ENCODE measurements at places on chromosomes 5 and 9.
A peak's percentile ranks its signal among the peaks of the same experiment; 100 is the strongest.

- no peak for DNase-seq
Observed at GRCh38 chr5:97478483-97478882, 295.4 kb upstream of the RIOK2 start.

GRCh38 chr9:79007701-79008483 is 563.9 kb upstream of the TLE4 start:
- DNase-seq = no peak

DNA sequence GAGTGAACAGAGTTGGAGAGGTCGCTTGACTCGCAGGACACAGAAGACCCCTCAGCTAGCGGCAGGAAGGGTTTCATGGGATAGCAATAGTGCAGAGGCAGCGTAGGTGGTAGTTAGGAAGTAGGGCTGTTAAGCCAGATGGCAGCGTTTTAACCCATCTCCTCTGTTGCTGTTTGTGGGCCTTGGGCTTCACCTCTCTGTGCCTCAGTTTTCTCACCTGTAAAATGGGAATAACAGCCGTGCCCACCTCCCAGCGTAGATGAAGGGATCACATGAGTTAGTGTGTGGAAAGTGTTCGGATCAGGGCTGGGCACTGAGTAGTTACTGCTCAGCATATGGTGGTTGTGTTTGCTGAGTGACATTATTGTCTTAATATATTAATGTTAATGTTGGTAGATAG is 1.9 kb downstream of the ZNF354B start:
- no peak for DNase-seq

DNA sequence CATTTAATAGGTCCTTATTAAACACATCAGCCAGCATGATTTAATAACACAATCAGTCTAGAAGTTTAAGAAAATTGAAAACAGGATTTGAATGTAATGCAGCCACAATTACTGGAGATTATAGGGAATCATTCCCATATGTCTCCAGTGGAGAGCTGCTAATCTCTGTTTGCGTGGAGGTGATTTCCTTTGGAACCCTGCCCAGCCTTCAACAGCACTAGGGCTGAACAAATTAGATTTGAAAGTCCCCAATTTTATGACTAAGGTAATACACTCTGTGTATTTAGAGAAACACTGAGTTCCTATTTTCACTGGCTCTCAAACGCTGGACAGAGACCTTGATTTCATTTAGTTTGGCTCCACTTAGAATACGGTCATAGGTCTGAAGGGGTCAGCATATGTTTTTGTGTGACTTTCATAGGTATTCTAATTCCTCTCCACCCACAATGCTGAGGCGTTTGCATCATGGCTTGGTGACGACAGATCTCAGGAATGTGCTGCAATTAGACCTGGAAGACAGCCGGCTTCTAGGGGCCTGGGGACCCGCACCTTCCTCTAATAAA is 508.3 kb downstream of the EBF1 start:
- peak; percentile 34 for DNase-seq

GRCh38 chr9:20314981-20315380 is 307.3 kb downstream of the MLLT3 start:
- DNase-seq = no peak

- no peak for DNase-seq
Observed at GRCh38 chr5:161085056-161085455, 233.0 kb upstream of the ATP10B start.

GRCh38 chr9:92657296-92658094 is 12.4 kb downstream of the IPPK start:
- DNase-seq = no peak

DNA sequence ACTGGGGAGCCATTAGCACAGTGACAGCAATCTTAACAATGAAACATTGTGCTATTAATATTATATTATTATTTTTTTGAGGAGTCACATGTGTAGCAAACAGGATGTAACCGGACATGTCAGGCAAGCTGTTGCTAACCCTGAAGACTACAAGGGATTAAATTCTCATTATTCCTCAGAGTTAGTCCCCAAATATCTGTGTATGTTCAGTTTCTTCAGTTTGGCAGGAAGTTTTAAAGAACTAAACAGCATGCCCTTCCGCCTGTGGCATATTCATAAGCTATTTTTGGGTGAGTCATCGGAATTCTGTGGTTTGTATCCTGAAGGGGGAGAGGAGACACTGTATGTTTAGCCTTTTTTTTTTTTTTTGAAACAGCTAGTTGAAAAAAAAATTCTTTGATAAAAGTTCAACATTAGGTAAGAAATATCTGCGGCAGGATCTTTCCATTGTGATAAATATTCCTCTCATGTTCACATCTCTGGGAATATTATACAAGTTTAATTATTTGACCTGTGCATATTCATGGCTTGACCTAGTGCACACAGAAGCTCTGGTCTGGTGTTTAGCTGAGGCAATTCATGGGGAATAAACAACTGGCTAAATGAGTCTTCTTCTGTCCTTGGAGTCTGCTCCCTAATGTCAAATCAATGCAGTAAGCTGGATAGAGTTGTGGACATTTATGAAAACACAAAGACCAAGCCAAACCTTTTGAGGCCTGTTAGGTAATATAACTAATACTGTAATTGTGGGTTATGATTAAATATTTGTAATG is 202.7 kb upstream of the CDKN2B start:
- DNase-seq = peak; percentile 98

All from astrocyte of the spinal cord (primary cell).